ENCODE measurements at places on chromosomes 7 and 10.
A peak's percentile ranks its signal among the peaks of the same experiment; 100 is the strongest.

GRCh38 chr7:70720191-70720873, 411.6 kb upstream of the GALNT17 start:
- DNase-seq = no peak

DNA sequence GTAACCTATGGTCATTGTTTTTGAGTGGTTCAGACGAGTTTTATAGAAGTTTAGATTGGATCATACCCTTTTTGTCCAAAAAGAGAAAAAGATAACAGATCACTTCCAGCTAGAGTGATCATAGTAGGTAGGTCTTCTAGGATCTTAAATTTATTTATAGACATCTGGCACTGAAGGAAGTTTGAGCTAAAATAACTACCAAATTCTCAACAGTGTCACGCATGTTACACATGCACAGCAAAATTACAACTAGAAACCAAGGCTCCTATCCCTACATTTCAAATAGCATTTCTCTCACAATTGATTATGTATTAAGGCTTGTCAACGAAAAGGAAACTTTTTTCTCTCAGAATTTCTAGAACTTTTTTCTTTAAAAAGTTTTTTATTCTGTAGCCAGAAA, 2.3 kb downstream of the CALU start:
- no peak for DNase-seq

GRCh38 chr10:2476812-2477553, 590.4 kb upstream of the PFKP start:
- DNase-seq = no peak

- peak; percentile 84 for DNase-seq
Measured at GRCh38 chr10:3763852-3764625, 21.0 kb downstream of the KLF6 start.

DNA sequence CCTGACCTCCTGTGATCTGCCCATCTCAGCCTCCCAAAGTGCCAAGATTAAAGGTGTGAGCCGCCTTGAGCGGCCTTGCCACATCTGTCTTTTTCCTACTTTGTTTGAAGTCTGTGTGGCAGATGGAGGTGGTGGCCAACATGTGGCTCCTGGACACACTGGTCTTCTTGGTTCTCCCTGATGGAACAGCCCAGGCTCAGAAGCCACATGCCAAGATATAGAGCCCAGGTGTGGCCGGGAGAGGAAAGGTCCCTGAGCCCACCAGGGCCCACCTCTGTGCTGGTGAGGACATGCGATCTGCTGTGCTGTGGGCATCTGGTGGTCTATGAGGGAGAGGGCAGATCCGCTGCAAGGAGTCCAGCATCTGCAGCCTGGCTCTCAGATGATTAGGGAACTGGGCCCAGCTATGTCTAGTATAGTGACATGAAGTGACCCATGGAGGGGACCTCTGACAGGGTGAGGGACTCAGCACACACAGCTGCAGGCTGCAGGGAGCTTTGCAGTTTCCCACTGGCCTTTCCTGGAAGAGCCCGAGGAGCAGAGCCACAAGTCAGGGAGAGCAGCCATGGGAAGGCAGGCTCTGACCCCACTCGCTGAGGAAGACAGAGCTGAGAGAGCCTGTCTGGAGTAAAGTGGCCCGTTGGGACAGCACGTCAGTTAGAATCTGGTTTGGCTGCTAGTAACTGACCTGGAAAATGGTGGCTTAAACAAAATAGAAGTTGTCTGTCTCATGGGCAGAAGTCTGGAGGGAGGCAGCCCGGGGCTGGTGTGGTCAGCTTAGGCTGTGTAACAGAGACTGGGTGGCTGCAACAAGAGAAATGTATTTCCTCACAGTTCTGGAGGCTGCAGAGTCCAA, 25.9 kb downstream of the ADCY1 start:
- no peak for DNase-seq

DNA sequence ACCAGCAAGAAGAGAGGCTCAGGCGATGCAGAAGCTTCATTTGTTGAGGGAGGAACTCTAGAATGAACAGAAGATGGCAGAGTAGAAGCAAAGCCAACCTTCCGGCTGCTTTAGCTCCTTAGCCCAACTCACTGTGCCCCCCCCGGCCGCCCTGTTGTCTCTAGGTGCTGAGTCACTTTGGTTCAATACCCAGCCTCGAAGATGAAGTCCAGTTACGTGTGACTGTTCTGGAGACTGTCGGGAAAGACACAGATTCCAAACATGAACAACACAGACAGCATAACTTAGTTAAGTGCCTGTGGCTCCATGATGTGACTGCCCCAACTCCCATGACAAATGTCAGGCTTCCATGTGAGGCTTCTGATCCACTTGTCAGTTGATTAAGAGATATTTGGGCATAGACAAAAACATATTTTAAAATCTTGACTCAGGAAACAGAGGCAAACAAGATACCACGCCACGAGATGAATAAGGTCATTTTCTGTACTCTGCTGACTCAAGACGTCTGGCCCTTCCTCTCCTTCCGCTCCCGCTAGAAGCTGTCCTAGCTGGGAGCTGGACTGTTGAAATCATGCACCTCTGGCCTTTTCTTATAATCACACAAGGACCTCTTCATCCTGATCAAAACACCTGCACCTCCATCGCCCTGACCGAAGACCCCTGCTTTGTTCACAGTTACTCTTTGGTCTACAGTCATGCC, 199.3 kb downstream of the FRMD4A start:
- no peak for DNase-seq

GRCh38 chr10:33134011-33134751, 176.2 kb upstream of the ITGB1 start:
- peak; percentile 100 for DNase-seq

DNA sequence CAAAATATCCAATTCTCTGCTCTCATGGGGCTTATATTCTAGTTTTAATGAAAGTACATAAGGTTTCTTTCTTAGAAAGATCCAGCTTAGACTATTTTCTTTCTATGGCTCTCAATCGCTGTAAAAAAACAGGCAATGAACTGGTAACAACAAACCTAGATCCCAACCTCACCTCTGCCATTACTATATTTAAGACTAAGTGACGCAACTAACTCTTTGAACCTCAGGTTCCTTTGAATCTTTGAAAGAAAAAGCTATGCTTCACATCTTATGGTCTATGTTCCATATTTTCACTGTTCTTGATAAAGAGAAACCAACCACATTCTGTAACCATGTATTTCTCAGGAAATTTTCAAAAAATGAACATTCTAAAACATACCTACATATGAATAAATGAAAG, 88.5 kb downstream of the ELAPOR2 start:
- no peak for DNase-seq

GRCh38 chr7:126501617-126502016, 751.1 kb downstream of the GRM8 start:
- no peak for DNase-seq

DNA sequence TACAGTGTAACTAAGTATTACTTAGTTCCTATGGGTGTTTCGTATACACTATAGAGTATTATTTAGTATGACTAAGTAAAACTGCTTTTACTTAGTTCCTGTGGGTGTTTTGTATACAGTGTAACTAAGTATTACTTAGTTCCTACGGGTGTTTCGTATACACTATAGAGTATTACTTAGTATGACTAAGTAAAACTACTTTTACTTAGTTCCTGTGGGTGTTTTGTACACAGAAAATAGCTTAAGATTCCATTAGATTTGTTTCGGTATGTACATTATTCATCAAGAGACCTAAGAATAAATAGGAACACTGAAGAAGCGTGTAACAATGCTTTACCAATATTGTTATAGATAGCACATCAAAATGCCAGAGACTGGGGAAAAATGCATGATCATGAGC, 25.0 kb downstream of the IGF2BP3 start:
- DNase-seq = no peak

- no peak for DNase-seq
Measured at GRCh38 chr7:71679480-71679879, 547.5 kb downstream of the GALNT17 start.

DNA sequence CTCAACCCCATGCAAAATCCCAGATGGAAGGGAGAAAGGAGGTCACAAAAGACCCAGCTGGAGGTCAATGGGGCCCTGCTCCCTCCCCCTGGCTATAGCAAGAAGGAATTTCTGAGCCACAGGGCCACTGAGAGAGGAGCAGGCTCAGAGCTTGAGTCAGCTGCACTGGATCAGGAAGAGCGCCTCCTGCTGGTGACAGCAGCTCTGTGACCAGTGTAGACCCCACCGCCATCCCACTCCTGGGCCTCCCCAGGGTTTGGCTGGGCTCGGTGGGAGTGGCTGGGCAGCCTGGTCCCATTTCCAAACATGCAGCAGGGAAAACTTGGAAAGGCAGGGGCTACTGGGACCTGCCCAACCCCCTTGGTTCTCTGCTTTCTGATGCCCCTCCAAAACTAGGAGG, 31.5 kb upstream of the PRLHR start:
- no peak for DNase-seq

DNA sequence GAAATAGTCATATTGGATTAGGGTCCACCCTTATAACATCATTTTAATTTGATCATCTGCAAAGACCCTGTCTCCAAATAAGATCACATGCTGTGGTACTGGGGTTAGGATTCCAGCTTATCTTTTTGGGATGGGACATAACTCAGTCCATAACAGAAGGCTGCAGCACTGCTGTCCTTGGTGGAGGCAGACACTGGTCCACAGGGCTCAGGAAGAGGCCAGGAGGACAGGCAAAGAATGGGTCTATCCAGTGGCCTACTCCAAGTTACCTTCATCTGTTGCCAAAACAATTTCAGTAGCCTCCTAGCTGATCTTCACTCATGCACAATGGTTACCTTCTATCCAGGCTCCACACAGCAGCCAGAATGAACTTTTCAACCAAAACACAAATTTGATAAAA, 387.0 kb downstream of the GRID1 start:
- no peak for DNase-seq

- peak; percentile 48 for DNase-seq
Measured at GRCh38 chr7:92158660-92159575, 20.0 kb downstream of the LRRD1 start.

GRCh38 chr10:126647116-126647515, 23.4 kb downstream of the C10orf90 start:
- DNase-seq = no peak

DNA sequence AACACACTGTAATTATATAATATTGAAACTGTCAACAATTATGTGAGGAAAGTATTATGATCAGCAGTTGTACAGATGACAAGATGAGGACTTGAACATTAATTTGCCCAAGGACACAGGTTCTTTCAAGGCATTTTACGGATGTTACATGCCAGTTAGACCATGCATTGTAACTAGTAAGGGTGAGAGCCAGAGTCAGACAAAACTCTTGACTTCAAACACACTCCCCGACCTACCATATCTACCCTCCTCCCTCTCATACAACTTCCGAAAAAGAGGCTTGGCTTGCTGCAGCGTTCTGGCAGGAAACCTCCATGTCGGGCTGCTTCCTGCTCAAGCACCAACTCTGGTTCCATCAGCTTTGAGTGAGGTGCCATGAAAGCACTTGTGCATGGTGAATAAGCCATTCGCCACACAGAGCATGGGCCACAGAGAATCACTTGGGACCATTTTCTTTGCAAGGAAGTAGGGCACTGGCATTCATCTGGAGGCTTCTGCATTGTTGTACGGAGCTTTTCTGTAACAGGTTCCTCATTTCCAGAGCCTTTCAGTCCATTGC, 53.2 kb downstream of the FOXI2 start:
- no peak for DNase-seq

DNA sequence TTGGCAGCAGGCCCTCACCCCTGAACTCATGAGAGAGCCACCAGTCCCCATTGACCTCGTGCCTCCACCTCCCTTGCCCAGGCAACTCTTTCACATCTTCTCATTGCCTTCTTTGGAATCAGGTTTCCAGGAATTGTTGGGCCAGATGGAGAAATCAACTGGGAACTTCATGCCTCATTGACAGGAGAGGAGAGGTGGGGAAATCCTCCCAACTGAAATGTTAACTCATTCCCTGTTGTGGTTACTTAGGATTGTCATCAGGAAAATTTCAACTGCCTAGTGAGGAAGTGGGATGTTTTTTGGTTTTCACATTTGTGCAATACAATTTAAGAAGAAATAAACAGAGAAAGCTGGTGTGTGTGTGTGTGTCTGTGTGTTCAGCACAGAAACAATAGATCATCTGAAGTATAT, 106.6 kb upstream of the INHBA start:
- DNase-seq = peak; percentile 76

GRCh38 chr7:25527665-25528170, 299.4 kb upstream of the NPVF start:
- no peak for DNase-seq

GRCh38 chr10:27390681-27391080, 113.4 kb upstream of the RAB18 start:
- DNase-seq = no peak

DNA sequence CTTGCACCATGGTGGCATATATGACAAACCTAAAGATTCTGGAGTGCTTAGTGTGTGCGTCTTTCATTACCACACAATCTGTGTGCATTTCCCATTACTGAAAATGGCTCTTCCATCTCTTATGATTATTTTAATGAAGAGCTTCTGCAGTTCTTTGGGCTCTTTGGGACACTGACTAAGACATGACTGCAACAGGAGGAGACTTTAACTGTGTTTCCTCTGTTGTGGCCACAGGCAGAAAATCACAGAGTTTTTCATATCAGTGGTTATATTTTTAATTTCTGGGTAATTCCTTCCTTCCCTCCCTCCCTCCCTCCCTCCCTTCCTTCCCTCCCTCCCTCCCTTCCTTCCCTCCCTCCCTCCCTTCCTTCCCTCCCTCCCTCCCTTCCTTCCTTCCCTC, 58.1 kb downstream of the WNT2 start:
- no peak for DNase-seq

DNA sequence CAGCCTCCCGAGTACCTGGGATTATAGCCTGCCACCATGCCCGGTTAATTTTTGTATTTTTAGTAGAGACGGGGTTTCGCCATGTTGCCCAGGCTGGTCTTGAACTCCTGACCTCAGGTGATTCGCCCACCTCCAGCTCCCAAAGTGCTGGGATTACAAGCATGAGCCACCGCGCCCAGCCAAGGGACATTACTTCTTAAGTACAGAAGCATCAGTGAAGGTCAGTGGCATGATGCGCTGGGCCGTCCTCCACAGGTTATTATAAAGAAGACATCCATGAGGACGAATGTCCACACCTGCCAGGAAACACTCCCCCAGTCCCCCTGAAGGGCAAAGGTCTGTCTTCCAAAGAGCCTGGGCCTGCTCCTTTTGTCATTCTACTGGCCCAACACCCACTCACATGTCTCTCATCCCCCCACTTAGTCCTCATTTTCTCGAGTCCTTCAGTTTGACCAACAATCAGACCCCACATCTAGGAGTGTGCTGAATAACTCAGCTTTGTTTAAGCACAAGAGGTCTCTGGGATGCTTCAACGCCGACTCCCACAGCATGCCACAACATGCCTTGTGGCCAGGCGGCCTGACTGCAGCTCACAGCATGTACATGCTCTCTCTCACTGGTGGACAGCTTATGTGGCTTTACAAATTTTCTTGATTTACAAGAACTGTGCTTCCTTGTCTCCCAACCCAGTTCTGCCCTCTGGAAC, 73.0 kb downstream of the CTBP2 start:
- DNase-seq = no peak

GRCh38 chr10:45425621-45426563, 51.9 kb downstream of the ALOX5 start:
- DNase-seq = peak; percentile 80

DNA sequence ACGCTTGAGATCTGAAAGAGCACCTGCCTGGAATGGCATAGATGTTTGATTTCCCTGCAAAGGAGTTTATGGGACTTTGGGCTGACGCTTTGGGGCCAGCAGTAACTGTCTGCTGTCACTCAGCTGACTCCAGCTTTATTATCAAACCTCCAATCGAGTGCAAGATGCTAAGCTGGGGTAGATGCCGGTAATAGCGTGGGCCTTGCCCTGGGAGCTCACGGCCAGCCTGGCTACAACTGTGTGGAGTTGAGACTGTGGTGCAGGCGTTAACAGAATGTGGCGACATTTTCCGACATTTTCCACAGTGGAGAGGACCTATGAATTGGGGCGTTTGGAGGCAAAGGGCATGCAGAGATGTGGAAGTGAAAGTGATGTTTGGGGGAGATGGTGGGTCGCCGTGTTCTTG, 1.3 kb downstream of the CHST12 start:
- no peak for DNase-seq

Data from kidney tubule cell (primary cell).